Right forelimb (tissue), 1 donor: ENCODE measurements at places on chromosomes 1 and 21.

DNA sequence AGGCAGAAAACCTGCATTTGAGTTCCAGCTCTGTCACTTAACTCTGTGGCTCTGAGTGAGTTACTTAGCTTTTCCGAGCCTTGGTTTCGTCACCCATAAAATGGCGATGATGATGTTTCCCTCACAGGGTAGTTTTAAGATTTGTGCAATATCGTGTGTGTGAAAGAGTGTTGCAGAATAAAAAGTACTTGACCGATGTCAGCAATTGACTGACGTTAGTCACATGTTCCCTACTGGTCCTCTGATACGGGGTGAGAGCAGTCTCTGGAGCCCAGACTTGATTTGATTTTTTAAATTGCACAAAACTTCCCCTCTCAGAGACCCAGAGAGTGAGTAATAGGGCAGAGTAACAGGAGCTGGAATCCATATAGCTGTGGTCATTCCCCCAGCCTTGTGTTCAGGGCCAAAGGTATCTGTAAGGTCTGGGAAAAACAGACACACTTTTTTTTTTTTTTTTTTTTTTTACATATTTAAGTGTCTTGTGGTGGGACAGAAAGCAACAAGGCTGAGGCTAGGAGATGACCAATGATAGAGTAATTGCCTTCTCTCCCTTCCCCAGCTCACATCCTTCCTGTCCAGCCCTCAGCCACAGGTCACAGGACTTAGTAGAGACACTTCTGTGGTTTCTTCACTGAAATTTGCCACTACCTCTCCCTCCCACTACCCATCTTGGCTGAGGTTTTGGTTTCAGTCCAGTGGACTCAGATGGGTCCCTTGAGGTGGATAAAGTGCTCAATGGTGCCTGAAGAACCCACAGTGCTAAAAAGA lies 2.0 kb downstream of the FCER1G start:
- DNase-seq: no peak

- no peak for DNase-seq
These were observed 17.6 kb upstream of the ARHGEF16 start for GRCh38 chr1:3436901-3437300.

DNA sequence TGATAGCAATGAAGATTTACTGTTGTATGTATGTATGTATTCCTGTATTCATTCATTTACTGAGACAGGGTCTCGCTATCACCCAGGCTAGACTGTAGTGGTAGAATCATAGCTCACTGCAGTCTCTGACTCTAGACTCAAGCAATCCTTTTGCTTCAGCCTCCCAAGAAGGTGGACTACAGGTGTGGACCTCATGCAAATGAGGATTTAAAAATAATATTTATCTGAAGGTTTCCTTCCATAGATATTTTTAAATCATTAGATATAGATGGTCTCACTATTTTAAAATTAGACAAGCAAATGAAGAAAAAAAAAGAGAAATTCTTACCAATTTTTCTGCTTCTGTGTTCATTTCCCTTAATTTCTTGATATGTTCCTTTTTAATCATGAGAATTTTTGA lies 27.0 kb downstream of the MIXL1 start:
- DNase-seq: no peak

DNA sequence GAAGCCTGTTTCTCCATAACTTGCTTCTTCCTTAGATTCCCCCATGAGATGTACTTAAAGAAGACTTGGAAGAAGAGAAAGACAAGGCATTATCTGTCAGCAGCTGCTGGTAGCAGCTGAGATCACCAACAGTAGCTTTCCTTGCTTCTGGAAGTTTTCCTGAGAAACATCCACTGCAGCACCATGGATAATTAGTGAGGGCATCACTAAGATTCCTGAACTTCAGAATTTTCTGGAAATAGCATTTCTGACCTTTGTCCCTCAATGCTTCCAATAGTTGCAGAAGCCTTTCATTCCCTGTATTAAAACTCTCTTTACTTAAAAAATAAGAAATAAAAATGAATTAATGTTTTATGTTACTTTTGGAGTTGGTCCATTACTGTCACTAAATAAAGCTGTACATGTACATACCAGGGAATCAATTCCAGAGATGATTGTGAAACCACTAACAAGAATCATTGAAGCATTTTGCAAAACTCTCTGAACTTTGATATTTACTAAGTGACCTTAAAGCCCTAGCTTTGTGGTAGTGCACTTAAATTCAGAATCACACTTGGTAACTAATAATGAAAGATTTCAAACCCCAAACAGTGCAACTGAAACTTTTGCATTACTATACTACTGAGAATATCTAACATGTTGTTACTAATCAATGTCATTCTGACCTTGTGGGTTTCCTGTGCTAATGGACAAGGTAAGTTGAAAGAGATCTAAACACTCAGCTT lies at the start of gene CFHR4:
Gene CFHR4 (plus strand): TSS at position 538 of the 725 bp plus-strand sequence. CDS start 99 bp downstream, at position 637.
- DNase-seq: no peak

- no peak for DNase-seq
These were observed 55.6 kb downstream of the COQ8A start for GRCh38 chr1:226995365-226996332.

- DNase-seq: no peak
These were observed 484.4 kb downstream of the PLA2G4A start for GRCh38 chr1:187313115-187313514.

DNA sequence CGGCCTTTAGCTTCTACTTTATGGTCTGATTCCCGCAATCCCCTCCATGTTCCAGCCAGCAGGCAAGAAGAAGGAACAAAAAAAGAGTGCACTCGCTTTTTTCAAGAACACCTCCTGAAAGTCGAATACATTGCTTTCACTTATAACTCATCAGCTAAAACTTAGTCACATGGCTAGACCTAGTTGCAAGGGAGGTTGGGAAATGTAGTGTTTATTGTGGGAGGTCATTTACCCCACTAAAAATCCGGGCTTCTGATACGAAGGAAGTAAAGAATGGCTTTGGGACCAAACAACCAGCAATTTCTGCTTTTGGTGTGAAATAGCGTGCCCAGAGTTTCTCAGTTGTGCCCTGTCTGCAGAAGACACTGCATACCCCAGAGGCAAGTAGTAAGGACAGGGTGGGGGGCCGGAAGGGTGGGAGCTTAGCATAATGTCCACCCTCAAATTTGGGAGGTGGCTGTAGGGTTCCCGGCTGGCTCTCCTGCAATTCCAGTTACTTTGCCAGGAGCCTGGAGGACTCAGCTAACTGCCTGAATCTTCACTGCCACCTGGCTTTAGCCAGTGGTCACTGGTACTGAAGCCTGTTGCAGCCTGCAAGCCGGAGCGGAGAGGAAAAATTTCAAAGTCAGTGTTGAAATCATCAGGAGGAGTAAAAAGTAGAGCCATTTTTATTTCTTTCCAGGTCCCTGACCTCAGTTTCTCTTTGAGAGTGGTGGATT lies 57.7 kb upstream of the F3 start:
- DNase-seq: no peak

GRCh38 chr21:24890021-24890420 lies 717.3 kb downstream of the MRPL39 start:
- DNase-seq: no peak

GRCh38 chr1:118753976-118754375 lies 234.2 kb downstream of the TBX15 start:
- no peak for DNase-seq

DNA sequence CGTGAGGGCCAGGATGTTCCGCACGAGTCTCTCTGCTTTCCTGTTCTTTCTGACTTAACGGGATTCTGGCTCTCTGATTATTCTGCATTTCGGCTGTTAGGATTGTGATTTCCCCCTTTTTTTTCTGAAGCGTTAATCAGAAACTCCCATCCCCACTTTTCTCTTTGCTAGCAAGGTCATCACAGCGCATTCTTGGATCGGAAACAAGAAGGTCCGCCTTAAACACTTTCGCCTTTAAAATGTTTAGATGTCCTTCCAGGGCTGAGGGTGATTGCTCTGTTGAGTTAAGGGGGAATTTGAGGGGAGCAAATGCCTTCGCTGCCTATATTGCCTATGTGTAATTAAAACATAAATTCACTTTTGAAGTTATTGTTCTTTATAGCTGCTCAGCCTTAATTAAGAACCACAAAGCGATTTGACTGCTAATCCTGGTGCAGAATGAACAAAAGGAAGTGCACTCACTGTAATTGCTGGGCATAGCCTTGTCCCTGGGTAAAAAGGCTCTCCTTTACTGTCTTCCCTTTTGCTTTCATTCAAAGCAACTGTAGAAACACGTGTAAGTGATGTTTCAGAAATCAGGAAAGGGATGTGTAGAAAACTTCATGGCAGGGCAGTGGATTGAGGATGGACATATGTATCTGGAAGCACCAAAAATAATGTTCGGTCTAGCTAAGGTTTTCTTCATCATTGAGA lies 1.2 kb downstream of the LAMC1 start:
- DNase-seq: no peak

DNA sequence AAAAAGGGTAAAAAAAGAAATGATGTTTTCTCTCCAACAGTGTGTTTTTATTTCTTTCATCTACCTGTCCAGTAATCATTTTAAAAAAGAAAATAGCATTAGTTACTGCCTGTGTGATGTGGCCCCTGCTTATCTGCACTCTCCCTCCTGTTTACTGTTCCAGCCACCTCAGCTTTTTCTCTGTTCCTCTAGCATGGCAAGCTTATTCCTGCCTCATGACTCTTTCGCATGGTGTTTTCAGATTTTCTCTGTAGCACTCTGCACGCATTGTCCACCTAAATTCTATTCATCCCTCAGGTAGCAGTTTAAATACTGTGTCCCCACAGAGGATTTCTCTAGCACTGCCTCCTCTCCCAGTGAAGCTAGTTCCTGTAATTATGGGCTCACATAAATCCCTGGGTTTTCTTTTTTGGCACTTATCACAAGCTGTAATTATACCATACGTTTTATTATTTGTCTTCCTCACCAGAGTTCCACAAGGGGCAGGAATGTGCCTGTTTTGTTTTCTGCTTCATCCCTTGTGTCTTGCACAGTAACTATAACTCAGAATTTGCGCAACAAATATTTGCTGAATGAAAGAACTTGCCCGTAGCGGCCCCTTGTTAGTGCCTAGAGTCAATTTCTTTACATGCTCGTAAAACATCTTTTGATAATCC lies 51.4 kb upstream of the LRIG2 start:
- DNase-seq: no peak

DNA sequence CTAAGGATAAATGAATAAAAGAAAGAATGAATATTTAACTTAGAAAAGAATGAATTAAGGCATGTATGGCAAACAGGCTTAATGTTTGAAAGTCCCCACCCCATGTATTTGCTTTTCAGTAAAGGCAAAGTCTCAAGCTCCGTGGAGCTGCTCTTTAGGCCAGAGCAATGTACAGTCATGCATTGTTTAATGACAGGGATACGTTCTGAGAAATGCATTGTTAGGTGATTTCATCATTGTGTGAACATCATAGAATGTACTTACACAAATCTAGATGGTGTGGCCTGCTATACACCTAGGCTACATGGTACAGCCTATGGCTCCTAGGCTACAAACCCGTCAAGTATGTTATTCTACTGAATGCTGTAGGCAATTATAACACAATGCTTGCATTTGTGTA lies 51.6 kb upstream of the SPATA6 start:
- DNase-seq: no peak

DNA sequence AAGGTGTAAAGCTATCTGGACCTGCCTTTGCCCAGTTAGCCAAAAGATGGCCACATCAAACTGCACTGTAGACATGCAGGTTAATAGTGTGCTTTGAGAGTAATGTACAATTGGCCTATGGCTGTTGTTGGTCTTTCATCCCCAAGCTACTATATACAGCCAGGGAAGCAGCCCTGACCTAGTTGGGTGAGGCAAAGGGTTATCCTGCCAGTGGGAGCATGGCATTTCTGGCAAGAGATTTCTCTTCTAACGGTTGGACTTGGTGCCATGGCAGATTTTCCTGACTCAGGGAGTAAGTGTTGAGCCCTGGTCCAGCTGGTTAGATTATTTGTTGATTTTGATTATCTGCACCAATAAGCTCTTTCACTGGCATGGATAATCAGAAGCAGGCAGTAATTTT lies 119.8 kb downstream of the SDCCAG8 start:
- DNase-seq: no peak

- DNase-seq: no peak
These were observed 67.2 kb upstream of the CNN3 start for GRCh38 chr1:94993931-94994645.

- DNase-seq: no peak
These were observed 126.5 kb downstream of the CRYAA start for GRCh38 chr21:43295066-43295958.

- no peak for DNase-seq
These were observed 6.7 kb upstream of the MYOM3 start for GRCh38 chr1:24118410-24119242.

DNA sequence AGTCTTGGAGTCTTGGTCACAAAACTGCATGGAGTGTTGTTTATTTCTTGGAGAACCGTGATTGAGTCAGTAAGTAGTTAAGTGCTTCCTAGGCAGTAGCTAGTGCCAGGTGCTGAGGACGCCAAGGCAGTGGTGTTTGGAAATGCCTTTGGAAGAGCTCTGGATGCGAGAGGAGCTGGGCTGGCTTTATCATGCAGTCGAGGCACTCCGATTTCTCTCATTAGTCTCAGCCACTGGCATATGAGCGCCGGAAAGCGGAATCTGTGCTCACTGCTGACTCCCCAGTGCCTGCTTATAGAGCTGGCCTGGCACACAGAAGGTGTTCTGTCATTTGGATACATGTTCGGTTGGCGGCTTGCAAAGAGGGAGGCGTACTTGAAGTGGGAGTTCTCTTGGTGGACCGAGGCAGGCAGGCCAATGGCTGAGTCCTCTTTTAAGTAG lies 3.6 kb downstream of the TENT5C start:
- peak; percentile 37 for DNase-seq

- no peak for DNase-seq
These were observed 47.1 kb downstream of the C8A start for GRCh38 chr1:56901716-56902115.

DNA sequence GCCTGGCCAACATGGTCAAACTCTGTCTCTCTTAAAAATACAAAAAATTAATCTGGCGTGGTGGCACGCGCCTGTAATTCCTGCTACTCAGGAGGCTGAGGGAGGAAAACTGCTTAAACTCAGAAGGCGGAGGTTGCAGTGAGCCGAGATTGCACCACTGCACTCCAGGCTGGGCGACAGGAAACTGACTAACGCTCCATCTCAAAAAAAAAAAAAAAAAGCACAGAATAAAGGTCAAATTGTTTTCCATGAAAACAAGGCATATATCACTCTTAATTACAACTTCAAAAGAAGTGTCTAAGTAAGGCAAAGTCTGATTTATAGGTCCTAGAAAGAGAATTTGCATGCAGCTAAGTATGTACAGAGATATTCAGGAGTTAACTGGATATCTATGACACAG lies 25.6 kb downstream of the EYA3 start:
- no peak for DNase-seq

GRCh38 chr1:113747376-113747775 lies 11.9 kb downstream of the PHTF1 start:
- DNase-seq: no peak
